Left kidney (tissue), 8 donors: ENCODE measurements at places on chromosomes 7 and 10.

GRCh38 chr7:15715435-15715834 lies 29.0 kb upstream of the MEOX2 start:
- DNase-seq, result no peak

GRCh38 chr7:5514440-5515035 lies 90.9 kb upstream of the TNRC18 start:
- DNase-seq, result no peak

DNA sequence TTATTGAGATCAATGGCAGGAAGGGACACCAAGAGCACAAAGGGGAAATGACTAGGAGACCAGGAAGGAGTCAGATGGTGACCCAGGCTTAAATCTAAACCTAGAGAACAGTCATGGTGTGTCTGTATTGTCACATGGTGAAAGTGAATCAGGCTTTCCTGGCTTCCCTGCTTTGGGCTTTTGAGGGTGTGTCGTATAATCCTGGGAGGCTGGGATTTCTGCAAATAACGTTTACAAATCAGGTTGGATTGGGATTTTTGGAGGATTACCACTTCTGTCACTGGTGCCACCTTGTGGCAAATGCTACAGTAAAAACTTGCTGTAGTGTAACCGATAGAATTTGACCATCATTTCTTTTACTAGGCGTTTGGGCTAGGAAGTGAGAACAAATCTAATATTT lies 502.6 kb downstream of the NRG3 start:
- no peak for DNase-seq

DNA sequence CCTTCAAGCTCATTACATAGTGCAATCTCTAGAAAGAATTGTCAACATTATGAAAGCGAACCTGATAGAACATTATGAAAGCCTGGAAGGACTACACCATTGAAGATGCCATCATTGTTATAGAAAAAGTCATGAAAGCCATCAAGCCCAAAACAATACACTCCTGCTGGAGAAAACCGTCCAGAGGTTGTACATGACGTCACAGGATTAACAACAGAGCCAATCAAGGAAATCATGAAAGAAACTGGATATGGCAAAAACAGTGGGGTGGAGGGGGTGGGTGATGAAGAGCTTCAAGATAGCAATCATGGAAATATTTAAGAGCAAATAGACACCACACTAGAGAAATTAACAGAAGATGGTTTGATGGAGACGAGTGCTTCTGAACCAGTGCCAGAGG lies 45.7 kb downstream of the TOMM7 start:
- DNase-seq, result no peak

DNA sequence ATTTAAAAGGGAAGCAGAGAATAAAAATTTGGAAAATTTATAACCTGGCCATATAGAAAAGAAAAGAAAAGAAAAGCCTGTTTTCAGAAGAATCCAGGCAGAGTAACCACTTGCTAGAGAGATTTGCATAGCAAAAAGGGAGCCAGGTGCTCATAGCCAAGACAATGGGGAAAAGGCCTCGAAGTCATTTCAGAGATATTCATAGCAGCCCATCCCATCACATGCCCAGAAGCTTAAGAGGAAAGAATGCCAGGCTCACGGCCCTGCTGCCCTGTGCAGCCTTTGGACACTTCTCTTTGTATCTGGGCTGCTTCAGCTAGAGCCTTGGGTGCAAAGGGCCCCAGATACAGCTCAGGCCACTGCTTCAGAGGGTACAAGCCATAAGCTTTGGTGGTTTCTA lies 159.8 kb downstream of the CCDC7 start:
- DNase-seq, result no peak

DNA sequence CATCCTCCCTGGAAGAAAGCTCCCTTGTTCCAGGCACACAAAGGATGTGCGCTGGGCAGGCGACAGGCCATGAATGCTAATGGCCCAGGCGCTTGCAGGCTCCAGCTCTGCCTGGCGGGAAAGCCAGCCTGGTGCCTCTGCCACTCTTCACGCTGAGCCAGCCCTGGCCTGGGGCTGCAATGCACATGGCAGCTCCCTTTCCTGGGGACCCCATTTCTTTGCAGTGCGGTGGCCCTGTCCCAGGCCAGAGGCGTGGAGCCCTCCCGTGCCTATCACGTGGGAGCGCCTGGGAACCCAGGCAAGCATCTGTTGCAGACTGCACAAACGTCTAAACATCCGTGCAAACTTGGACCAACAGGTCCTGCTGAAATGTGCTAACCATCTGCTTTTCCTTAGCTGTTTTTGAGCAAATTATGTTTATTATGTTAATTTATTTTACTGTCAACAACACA lies 152.1 kb upstream of the LYZL2 start:
- DNase-seq, result no peak

DNA sequence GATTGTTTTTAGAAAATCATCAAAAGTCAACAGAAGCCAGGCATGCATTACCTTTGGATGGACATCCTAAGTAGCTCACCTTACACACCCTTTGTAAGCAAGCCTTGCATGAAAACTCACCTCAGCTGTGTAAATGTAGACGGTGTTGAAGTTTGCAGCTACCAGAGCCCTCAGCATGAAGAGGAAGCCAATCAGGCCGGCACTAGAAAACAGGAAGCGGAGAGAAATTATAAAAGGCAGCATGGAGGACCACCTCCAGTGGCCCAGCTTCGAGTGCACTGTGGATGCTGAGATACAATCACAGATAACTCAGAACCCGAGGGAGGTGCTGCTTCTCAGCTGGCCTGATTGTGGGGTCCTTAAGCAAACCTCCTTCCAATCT lies 75.3 kb downstream of the SVOPL start:
- no peak for DNase-seq

GRCh38 chr10:72146559-72147323 lies 58.4 kb upstream of the SPOCK2 start:
- no peak for DNase-seq
